CMK (cell line): ENCODE measurements at places on chromosomes 16 and 17.

DNA sequence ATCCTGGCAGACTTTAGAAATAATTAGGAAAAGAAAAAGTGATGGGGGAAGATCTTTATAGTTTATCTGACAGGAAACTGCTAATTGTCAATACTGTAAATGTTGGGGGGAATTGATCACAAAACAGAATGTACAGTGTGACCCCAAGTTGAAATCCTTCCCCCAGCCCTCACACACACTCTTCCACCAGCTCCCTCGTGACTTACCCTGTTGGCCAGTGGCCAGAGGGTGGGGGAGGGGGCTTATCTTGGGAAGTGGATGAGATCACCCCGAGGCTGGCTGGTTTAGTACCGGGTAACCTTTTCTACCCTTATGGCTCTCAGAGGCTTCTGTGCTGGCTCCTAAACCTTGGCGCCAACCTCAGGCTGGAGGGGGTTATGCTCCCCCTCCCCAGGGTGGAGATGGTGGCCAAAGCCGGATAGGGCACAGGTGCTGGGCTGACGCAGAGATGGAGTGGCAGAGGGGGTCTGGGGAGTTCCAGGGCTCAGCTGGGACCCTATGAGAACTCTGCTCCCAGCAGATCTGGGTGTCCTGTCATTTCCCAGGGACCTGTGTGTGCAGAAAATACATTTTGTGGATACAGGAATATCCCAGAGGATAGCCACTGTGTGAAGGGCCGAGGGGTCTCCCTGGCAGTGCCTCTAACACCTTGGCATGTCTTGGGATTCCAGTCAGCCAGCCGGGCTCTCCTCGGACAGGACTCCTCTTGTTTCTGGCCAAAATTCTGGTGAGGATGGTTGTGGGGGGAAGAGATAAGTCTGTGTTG, 18.6 kb downstream of the CDH16 start:
- DNase-seq, result no peak

DNA sequence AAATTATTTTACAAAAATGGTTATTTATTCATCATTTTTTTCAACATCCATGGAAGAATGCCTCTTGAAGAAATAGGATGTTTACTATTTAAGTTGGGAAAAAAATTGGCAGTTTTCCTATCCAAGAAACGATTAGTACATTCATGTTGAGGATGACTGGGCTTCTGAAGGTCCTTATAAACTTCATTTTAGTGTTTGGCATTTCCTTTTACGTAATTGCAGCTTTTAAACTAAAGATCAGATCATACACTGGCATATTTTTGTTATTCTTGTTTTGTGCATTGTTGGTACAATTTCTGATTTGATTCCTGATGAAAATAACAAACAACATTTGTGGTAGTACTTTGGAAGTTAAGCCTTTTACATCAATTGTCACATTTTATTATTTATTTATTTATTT, 11.5 kb downstream of the KCNJ16 start:
- DNase-seq, result no peak

GRCh38 chr17:34556384-34556783, 23.0 kb upstream of the TMEM132E start:
- no peak for DNase-seq

GRCh38 chr16:88357317-88358022, 25.3 kb upstream of the ZNF469 start:
- no peak for DNase-seq

DNA sequence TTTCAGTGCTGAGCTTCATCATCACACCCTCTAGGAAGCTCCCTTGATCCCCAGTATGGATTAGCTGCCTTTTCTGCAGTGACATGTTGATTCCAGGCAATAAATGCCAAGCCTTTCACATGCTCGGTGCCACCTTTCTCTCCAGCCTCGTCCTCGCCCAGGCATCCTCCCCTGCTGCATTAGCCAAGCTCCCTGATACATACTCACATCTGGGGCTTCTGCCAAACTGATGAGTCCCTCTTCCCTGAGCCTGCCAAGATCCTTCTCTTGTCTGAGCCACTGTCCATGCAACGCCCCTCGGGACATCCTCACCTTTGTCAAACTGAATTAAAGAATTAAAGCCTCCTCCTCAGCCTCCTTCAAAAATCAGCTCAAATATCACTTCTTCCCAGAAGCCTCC, 538.5 kb upstream of the CDH11 start:
- no peak for DNase-seq

GRCh38 chr17:77717941-77718668, 240.4 kb upstream of the TNRC6C start:
- no peak for DNase-seq
